ENCODE measurements at places on chromosomes 4 and X.

DNA sequence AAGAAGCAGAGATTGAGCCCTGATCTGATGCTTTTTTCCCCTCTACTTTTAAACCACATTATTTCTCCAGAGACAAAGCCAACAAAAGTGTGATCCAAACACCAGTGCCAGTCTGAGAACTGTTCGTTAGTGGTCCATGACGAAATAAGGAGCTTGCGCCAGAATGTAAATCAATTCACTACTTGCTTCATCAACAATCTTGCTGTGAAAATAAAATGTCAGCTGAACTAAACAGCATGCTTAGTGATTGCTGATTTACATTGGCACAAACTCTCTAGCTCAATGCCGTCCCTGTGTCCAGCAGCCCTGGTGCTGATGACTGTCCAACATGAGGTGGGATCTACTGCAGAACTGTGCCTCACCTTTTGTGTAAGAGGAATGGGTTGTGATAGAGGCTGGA, 71.3 kb downstream of the SOX3 start:
- DNase-seq: no peak

DNA sequence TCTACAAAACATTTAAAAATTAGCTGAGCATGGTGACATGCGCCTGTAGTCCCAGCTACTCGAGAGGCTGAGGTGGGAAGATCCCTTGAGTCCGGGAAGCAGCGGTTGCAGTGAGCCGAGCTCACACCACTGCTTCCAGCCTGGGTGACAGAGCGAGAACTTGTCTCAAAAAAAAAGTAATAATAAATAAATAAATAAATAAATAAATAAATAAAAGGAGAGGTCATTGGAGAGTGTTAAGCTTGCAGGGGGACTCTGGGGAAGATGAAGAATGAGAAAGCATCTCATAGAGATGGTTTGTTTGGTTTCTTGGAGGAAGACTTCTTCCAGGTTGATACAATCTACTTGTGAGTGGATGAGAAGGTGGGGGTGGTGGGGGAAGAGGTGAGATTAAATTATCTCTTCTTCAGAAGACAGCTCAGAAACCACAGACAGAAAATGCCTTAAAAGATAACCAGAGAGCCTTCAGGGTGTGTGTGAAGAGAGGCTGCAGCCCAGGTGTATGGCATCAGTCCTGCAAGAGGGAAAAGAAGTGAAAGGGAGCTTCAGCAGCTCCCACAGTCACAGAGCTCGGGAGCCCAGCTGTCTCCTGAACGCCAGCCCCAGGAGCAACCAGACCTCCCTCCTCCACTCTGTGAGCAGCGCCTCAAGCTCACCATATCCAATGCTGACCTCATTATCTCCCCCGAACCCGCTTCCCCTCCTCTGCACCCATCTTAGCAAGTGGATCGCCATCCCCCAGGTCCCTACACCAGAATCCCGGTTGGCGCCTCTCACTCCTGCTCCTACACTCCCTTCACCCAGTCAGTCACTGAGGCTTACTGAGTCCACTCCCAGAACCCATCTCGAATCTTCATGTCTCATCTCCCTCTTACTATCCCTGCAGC, 48.2 kb downstream of the RBM47 start:
- DNase-seq: no peak

GRCh38 chr4:19254486-19254885, 997.2 kb upstream of the SLIT2 start:
- no peak for DNase-seq

DNA sequence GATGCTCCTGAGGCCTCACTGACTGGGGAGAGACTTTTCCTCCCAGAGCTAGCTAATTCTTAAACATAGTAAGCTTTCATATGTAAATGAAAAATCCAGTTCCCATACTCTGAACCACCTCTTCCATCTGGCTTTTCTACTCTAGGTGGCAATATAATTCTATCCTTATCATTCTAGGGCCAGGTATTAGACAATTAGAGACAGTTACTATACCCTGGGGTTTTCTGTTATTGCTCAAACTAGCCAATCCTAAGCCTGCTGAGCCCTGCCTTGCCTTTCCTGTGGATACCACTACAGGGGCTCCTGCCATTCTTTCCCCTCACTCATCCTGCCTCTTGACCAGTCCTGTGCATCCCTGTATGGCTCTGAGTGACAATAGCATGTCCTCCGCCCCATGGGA, 552.0 kb downstream of the STIM2 start:
- DNase-seq: no peak

DNA sequence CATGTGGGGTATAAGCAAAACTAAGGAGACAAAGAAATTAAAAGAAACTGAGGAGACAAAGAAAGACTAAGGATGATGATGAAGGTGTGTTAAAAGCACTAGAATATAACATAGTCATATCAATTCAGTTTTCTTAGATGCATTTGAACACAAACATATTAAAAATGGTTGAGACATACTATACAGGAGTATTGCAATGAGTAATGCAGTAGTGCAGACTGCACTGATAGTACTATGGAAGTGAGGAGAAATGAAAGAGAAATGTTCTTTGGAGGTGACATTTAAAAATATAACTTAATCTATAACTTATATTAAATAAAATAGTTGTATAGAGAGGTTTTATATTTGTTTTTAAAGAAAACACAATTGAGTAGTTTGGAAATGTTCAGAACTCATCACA, 279.2 kb downstream of the CAMK2D start:
- no peak for DNase-seq

GRCh38 chrX:2933125-2933900, 4.2 kb upstream of the ARSD start:
- DNase-seq: no peak

DNA sequence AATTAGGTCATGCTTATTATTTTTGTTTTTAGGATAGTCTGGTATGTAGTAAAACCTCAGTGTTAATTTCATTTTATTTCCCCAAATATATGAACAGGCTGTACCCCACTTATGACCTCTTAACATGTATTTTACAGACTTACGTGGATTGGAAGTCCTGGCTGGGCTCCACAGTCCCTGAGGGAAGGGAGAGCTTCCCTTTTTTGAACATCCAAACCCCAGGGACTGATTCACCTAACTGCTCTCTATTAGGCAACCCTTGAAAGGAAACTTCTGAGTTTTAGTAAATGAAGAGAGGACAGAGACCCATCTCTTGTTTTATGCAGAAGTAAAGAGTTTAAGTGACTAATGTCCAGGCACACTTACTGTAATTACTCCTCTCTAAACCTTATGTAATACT, 233.1 kb upstream of the SPRY1 start:
- no peak for DNase-seq

DNA sequence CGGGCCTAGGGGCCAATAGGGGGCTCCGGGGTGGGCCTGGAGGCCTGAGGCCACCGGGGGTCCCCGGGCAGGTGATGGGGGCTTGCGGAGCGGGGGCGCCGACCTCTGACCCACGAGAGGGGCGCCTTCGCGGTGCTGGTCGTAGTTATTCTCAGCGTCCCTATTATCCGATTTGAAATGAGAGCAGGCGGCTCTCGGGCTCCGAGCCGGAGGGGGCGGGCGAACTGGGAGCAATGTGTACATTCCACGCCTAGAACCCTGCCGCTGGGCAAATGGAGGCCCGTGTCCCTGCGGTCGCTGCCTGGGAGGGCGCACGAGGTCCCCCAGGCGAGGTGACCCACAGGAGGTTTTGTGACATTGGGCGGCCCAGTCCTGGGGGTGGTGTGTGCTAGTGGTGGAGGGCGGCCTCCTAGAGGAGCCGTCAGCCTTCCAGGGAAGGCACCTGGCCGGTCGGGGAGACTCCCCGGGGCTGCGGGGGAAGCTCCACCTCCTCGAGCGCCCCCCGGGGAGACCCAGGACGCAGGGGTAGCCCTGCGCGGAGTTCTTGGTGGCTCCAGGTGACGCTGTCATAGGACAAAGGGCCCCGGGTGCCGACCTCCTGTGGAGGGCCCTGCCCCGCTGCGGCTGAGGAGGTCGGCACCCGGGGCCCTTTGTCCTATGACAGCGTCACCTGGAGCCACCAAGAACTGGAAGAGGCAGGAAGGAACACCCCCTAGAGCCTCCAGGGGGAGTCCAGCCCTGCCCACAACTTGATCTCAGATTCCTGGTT, 102.6 kb upstream of the PRKX start:
- peak; percentile 9 for DNase-seq

- no peak for DNase-seq
These were observed 90.0 kb downstream of the ELOVL6 start for GRCh38 chr4:110108422-110108821.

GRCh38 chr4:2458546-2459491, 10.1 kb upstream of the RNF4 start:
- no peak for DNase-seq

DNA sequence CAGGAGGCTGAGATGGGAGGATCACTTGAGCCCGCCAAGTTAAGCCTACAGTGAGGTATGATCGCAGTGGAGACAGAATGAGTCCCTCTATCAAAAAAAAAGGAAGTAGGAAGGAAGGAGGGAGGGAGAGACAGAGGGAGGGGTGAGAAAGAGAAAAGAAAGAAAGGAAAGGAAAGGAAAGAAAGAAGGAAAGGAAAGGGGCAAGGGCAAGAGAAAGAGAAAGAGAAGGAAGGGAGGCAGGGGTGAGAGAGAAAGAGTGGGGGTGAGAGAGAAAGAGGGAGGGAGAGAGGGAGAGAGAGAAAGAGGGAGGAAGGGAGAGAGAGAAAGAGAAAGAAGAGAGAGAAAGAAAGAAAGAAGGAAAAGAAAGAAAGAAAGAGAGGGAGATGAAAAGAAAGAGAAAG, 13.2 kb downstream of the ELF2 start:
- no peak for DNase-seq

GRCh38 chr4:52665592-52665991, 6.5 kb upstream of the USP46 start:
- no peak for DNase-seq

DNA sequence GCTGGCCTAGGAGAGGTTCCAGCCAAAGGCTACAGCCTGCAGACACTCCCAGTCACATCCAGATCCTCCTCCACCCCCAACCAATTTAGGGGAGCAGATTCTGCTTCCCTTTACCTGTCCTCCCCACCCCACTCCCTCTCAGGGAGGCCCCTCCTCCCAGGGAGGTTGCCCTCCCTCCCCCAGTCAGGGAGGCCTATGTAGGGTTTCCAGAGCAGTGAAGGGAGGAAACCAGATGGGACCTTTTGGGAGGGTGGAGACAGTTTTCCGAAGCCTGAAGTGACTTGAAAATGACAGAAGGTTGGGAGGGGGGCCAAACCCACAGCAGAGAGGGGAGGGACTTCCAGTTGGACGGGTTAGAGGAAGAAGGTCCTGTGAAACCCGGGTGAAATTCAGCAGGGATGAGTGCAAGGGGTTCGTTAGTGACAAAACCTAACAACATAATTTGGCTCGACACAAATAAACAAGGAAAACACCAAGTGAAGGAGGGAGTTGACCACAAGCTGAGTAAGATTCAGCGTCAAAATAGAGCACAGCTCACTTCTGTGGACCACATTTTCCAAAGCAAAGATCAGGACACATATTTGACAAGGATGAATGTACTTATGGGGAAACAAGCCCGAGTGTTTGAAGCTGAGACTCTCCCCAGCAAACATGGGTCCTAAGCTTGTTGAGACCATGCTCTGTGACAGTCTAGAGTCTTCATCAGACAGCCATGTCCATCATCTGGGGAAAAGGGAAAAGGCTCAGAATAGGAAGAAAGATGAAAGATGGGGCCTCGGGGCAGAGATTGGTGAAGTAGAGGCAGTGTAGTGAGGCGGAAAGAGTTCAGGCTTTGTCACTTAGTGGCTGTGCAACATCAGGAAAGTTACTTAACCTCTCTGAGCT, 46.4 kb downstream of the PRPS1 start:
- peak; percentile 8 for DNase-seq

GRCh38 chr4:152118819-152119553, 358.2 kb upstream of the GATB start:
- DNase-seq: no peak

Measured in HFFc6 (cell line).